ENCODE measurements at places on chromosomes 5 and 9.

GRCh38 chr9:129183495-129184218 is 5.6 kb upstream of the IER5L start:
- DNase-seq: no peak

DNA sequence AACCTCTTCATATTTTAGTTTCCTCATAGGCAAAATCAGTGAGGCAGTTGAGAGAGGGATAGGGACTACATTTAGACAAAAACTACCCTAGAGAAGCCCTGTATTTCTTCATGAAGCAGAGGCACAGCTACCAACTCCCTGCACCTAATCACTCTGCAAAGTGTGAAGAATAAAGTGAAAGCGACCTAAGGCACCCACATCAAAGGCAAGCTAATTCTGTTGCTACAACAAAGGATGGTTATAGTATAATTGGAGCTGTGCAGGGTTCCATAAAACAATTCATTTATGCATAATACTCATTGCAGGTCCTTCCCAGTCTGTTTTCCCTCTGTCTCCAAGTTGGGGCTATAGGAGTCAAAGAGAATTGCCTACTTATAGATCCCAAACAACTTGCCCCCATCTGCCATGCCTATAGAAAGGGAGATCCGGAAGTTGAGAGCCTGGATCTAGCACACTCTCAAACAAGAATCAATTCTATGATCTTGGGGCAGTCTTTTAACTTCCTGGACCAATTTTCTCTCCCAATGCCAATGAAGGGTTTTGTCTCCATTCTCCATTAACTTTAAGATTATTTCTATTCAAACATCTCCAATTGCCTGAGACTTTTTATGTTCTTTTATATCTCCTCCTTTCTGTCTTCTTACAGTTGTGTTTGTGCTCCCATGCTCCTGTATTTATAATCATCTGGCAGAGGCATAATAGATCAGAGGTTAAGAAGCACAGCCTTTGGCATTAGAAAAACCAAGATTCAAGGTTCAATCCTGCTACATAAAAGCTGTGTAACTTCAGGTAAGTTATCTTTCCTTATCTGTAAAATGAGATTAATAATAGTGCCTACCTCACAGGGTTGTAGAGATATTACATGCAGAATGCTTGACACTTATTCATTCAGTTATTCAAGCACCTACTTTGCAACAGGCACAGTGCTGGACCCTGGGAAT is 56.0 kb upstream of the PTGER4 start:
- DNase-seq: no peak

- DNase-seq: no peak
Measured at GRCh38 chr9:8651070-8651845, 851.7 kb upstream of the DMAC1 start.

- no peak for DNase-seq
Measured at GRCh38 chr5:66653325-66653724, 57.1 kb downstream of the MAST4 start.

- no peak for DNase-seq
Measured at GRCh38 chr5:84113246-84114105, 271.2 kb downstream of the EDIL3 start.

All from dermis microvascular lymphatic vessel endothelial cell (primary cell).